ENCODE measurements at places on chromosomes 11 and 22.

GRCh38 chr11:119941636-119942411 lies 196.1 kb downstream of the TRIM29 start:
- DNase-seq = no peak

- DNase-seq = no peak
These were observed 17.2 kb downstream of the PPFIBP2 start for GRCh38 chr11:7531011-7531410.

DNA sequence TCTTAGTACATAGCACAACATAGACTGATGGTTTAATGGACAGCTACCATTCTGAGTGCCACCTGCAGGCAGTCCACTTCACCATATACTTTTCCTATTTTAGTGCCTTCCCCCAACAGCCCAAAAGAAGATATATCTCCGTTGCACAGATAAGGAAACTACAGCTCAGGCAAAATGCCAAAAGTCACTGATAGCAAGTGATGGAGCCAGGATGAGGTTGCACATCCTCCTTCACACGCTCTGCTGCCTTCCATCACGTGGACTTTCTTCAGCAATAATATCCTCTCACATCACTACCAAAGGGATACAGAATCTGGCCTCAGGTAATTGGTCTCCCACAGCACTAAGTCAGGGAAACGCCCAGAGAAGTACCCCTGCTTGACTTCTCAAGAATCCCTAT lies 7.5 kb downstream of the TCF20 start:
- no peak for DNase-seq

- DNase-seq = no peak
These were observed 65.6 kb upstream of the CRYBB3 start for GRCh38 chr22:25134028-25134427.

DNA sequence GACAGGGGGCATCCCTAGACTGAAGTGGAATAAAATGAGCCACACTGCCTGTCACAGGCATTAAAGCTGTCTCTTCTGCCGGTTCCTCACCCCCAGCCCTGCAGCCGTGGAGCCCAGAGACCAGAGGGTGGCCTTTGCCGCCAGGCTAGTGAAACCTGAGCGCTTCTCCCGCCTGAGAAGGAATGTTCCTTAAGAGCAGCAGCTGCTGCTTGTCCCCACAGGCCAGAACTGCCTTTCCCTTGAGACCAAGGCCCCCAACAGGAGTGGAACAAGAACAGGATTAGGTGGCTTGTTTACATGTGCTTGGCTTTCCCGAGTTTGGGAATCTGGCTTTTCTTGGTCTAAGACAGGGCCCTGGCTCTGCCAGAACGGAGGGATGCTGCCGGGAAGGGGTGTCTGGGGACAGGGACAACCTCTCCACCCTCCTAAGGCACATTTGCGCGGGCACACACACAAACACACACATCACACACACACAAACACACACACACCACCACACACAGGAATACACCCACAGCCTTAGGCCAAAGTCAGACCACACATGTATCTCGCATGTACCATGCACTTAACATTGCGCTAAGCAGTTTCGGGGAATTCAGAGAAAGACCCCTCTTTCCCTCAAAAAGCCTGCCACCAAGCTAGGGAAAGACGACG lies 91.8 kb downstream of the FEZ1 start:
- no peak for DNase-seq

DNA sequence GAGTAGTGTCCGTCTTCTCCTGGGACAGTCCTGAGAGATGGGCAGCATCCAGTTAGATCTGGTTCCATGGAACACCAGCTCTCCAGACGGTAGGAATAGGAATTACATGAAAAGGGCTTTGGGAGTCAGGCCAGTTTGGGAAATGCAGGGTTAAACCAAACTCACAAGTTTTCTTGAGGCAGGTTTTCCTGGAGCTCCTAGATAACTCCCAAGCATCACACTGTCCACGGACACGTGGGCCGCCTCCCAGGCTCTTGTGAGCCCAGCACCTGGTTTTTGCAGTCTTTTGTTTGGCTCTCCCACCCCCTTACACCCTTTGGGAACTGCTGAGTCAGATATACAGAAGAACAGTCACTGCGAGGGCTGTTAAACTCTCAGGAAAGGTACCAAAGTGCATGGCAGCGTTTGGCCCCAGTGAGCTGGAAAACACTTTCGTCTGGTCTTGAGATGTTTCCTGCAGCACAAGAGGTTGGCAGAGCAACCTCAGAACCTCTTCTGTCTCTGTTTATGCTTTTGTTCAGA lies 90.0 kb downstream of the BCR start:
- DNase-seq = no peak

DNA sequence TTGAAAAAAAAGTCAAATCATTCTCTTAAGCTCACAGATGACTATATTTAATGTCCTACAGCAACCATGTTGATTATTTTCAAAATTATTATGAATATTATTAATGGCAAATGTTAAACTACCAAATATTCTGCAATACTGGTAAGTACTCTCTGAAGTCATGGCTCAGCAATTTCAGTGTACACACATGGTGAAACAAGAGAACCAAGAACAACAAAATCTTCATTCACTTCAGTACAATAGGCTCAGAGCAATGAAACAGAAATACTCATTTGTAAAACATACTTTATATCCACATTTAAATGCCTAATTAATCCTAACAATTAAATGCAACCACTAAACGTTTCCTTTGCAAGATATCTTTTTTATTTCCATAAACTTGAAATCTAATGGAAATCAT lies 347.2 kb downstream of the TTC28 start:
- no peak for DNase-seq

DNA sequence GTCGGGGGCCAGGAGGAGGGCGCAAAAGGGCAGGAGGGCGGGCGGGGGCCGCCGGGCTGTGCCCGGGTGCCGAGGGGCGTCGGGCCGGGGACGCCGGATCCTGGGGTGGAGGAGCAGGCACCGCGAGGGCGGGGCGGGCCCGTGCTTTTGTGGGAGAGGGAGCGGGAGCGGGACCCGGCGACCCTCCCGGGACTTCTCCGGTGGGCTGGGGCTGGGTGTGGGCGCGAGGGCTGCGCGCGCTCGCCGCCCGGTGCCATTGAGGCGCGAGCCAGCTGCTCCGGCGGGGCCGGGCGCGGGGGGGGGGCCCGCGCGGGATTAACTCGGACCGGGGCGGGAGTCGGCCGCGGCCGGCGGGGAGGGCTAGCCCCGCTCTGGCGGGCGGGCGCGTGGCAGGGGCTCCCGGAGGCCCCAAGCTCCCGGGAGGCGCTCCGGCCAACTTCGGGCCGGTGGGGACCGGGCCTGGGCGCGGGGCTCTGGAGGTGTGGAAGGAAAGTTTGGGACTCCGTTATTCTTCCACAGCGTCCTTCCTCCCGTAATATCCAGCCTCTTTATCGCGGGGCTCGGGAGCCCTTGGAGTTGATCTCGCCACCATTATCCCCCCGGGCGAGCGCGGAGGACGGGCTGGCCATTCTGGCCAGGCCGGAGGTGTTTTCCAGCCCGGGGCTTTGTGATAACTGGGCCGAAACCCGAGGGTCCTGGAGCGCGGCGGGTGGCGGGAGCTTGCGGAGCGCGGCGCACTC lies 936 bp downstream of the CECR2 start:
- no peak for DNase-seq

- DNase-seq = no peak
These were observed 1126.9 kb downstream of the BRD1 start for GRCh38 chr22:48700566-48701295.

DNA sequence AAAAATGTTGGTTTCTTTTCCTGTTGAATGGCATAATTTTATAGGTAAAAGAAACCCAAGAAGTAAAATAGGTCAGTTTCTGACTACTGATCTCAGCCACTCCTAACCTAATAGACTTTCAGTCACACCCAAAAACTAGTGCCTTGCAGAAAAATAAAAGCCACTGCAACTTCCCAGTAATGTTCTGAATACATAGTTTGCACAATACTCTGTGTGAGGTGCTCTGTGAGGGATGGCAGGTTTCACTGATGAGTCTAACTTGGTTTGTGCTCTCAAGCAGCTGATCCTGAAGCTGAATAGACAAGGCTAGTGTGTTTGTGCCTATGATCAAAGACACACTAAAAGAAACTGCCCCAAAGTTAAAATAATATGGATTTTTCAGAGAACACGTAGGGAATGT lies 758.3 kb downstream of the NELL1 start:
- DNase-seq = no peak

DNA sequence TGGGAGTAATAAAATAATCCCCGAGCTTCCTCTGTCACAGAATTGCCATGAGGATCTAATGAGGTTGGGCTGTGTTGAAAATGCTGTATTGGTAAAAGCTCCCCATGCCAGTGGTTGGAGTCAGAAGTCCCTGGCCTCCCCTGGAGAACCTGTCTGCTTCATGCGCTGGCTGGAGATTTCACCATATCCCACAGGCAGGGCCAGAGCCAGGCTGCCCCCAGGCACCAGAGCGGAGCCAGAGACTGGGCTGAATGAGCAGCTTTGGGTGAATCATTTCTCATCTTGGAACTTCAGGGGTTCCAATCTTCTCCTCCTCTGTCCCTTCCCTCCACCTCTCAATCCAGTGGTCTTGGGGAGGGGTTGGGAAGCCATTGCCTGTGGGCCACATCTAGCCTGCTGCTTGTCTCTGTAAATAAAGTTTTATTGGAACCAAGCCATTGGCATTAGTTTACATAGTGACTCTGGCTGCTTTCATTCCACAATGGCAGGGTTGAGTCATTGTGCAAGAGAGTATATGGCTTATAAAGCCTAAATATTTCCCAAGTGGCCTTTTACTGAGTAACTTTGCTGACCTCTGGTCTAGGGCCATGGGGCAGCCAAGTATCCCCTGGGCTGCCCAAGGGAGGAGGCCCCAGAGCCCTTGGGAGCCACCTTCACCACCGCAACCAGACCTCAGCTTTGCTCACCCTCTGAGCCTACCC lies 35.2 kb downstream of the LRRC10B start:
- peak; percentile 40 for DNase-seq

GRCh38 chr11:65833297-65834030 lies at the start of gene SNX32:
SNX32 (plus strand) TSS chr11:65833963; CDS start chr11:65834066, 103 bp downstream.
- no peak for DNase-seq

DNA sequence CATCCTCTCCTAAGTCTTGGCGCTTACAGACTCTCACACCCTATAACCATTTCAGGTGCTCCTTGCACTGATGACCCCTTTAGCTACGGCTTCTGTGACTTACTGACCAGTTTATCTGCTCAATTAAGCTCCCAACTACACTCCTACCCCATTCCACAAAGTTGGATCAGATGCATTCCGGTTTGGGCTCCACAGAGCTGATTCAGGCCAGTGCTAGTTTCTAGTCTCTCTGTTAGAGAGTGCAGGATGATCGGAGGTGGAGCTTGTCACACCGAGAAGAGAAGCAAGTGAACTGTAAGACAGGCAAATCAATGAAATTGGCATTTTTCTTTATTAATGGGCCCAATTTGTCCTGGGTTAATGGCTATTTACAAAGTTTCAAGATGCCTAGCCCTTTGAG lies 436.8 kb upstream of the CADM1 start:
- DNase-seq = peak; percentile 31

- DNase-seq = no peak
These were observed 252 bp downstream of the APOL2 start for GRCh38 chr22:36239150-36239400.

GRCh38 chr11:110355011-110355744 lies 58.8 kb upstream of the RDX start:
- DNase-seq = no peak

GRCh38 chr22:27729246-27729645 lies 72.3 kb downstream of the MN1 start:
- DNase-seq = no peak

DNA sequence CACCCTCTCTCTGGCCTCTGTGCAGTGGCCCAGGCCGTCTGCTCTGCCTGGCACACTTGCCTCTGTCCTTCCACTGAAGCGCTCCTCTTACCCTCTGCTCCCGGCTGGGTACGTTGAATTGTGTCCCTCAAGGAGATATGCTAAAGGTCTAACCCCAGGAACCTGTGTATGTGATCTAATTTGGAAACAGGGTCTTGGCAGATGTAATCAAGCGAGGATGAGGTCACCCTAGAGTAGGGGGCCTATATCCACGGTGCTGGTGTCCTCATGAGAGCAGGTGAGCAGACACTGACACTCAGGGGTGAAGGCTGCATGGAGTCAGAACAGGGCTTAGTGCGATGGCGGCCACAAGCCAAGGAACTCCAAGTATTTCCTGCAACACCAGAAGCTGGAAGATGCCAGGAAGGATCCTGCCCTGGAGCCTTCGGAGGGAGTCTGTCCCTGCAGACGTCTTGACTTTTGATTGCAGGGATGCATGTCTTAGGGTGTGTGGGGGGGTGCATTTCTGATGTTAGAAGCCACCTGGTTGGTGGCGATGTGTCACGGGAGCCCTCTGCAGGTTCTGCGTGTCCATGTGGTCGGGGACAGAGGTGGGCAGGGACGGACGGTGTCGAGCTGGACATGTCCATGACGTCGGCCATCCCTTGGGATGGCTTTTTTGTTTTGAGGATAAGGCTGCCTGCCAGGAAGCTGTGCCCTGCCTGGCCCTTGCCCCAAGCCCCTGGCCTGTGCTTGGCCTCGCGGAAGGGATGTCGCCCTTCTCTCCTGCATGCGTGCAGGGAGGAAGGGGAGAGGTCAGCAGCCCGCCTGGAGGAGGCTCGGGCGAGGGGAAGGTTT lies 68.6 kb downstream of the LRP5 start:
- DNase-seq = no peak

DNA sequence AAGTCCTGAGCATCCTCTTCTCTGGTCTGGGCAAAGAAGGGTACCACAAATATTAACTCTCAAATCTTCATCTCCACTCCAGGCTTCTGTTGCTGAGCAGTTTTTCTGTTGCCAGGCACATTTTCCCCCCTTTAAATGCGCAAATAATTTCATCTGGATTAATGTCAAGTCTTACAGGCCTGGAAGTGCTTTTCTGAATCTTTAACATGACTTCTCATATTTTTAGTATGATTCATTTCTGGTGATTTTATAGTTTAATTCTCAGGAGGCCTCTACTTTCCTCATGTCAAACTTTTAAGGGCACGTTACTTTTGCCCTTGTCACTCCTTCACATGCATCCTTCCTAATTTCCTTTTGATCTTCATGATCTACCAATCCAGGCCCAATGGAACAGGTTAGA lies 510.2 kb downstream of the METTL15 start:
- no peak for DNase-seq

DNA sequence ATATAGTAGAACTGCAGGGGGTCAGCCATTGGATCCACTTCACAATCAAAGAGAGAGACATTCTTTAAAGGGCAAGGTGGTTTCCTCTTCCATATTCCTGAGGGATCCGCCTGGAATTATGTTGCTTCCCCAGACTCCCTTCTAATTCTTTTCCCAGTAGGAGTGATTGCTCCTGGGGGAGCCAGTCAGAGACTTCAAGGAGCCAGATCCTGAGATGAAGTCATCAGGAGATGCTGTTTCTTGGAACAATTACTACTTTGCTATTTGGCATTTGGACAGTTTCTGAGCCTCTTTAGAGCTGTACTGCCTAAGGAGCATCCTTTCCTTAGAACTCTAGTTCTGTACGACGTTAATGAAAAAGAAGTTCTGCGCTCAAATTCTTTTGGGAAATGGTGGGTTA lies 1.9 kb upstream of the OR9Q2 start:
- no peak for DNase-seq
